ENCODE measurements at places on chromosomes 12 and 14.

DNA sequence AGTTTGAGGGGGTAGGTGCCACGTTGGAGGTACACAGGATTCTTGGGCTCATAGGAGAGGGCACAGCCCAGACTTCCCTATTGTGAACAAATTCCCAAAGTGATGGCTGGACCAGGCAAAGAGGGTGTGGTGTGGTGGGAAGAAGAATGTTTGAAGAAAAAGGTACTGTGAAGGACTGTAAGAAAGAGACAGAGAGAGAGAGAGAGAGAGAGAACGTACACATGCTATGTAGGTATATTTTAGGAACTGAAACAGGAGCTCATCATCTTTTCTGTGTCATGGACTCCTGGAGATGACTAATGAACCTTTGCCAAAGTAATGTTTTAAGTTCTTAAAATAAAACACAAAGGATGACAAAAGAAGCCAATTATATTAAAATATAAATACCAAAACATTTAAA is 24.5 kb downstream of the SLC17A8 start:
- DNase-seq: no peak

DNA sequence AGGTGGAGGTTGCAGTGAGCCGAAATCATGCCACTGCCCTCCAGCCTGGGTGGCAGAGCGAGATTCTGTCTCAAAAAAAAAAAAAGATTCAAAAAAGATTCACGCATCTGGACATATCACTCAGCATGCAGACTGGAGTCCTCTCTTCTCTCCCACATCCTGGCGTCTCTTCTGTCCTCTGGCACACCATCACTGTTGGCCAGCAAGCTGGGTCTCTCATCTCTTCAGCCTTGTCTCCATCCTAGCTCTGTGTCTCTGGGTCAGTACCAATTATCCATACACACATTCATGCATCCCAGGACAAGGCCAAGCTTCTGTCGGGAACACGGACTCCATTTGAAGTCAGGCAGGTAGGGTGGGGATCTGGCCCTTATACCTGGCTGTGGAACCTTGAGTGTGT is 105.5 kb upstream of the MAP1LC3B2 start:
- no peak for DNase-seq

GRCh38 chr12:96809522-96809921 is 97.5 kb upstream of the NEDD1 start:
- DNase-seq: no peak

DNA sequence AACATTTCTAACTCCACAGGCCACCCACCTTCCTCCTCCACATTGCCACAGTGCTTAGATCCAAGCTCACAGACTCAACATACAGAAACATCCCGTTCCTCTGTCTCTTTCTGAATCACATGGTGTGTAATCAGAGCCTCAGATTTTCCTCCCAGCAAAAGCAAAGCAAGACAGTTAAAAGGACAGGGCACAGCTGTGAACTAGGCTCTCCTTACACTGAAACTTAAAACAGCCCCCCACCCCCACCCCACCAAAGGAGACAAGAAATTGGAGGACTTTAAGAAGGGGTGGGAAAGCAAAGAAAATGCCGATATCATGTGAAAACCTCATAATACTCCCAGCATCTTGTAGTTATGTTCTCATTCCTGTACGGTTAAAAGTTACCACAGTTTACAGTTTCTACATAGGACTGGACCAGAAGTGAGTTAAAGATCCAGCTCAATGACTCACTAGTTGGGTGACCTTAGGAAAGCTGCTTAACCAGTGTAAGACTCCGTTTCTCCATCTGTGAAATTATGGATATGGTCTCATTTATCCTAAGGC is 4.8 kb downstream of the YBX3 start:
- DNase-seq: no peak

- DNase-seq: no peak
Measured at GRCh38 chr12:501722-502447, 42.1 kb downstream of the B4GALNT3 start.

- DNase-seq: no peak
Measured at GRCh38 chr14:83425138-83425537, 1891.5 kb upstream of the SEL1L start.

GRCh38 chr12:75890141-75890540 is 141.4 kb downstream of the PHLDA1 start:
- DNase-seq: no peak

DNA sequence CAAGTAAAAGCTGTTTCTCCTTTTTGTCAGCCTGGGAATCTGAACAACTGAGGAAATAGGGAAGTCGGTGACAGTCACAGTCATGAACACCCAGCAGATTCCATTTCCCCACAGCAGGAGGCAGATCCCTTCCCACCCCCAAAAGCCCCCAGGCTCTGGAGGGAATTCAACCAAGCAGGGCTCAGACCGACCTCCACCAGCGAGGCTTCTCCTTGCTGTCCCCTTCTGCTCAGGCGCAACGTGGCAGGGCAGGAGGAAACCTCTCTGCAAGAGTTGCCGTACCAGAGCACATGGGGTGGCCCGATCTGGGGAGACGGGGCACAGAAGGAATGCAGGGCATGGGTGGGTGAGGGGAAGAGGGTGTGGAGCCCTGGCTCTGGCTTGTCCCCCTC is 319 bp downstream of the GALNT6 start:
- no peak for DNase-seq

GRCh38 chr12:26867080-26867479 is 34.1 kb upstream of the ITPR2 start:
- no peak for DNase-seq

DNA sequence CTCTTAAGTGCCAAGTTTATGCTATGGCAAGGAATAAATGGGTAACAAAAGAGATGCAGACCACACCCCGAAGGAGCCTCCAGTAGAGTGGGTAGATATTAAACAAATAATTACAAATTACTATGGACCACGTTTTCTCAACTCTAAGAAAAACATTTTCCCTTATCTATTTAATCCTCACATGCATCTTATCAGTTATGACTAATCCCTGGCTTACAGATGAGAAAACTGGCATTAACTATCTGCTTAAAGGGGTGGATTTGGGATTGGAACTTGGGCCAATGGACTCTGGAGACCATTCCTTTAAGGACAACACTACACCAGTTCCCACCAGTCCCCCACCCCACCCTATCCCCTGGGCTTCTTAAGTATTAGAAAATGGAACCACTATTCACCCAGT is 26.3 kb downstream of the PPM1H start:
- no peak for DNase-seq

GRCh38 chr14:31090883-31091764 is 64.9 kb upstream of the STRN3 start:
- no peak for DNase-seq

DNA sequence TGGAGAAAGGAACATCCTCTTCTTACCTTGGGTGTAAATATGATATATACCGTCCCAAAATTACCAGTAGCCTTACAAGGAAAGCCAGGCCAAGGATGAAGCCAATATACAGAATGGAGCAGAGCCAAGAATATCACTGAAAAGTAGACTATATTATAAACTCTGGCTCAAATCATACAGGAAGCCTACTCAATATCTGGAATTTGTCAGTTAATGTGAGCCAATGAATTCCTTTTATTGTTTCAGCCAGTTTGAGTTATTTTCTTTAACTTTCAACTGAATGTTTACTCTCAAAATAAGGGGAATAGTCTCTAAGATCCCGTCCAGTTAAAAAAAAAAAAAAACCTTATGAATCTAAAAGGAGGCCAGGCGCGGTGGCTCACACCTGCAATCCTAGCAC is 9.8 kb upstream of the DENND5B start:
- DNase-seq: no peak

- DNase-seq: no peak
Measured at GRCh38 chr14:76022991-76023390, 37.4 kb downstream of the IFT43 start.

DNA sequence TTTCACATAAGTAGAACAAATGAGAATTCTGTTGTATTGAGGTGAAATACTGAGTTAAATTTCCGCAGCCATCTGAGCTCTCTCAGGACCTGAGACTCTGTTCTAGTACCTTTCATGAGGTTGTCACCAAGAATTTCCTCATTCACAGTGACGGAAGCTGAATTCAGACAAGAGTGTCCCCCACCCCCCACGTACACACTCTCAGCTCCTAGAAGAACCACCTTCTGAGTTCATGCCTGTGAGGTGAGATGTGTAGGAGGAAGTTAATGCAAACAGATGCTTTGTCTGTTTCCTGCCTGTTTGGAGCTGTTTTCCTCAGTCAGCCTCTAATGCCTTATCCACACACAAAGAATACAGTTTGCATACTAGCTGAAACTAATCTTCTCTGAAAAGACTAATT is 18.2 kb downstream of the BICDL1 start:
- DNase-seq: peak; percentile 62

- no peak for DNase-seq
Measured at GRCh38 chr12:129776977-129777667, 126.7 kb downstream of the TMEM132D start.

GRCh38 chr14:101980700-101981099 is 16.3 kb downstream of the DYNC1H1 start:
- no peak for DNase-seq

GRCh38 chr14:20327005-20327869 is 5.8 kb downstream of the CCNB1IP1 start:
- no peak for DNase-seq

GRCh38 chr12:111597831-111598636 is 1.1 kb downstream of the ATXN2 start:
- peak; percentile 69 for DNase-seq

DNA sequence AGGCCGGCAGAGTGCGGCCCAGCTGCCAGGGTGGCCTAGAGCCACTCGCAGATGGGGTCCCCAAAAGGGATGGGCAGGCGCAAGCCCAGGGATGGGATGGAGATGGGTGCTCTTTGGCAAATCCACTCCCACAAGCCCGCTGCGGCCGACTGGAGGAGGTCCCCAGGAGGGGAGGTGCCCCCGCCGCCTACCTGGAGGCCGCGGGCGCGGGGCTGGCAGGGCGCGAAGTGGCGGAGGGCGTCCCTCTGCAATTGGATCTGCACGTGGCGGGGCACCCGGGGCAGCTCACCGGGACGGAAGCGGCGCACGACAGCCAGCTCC is 730 bp downstream of the PPP1R3E start:
- DNase-seq: no peak

GRCh38 chr12:131862994-131863710 is 31.3 kb upstream of the ULK1 start:
- no peak for DNase-seq

- DNase-seq: no peak
Measured at GRCh38 chr14:69614592-69614991, 3.2 kb downstream of the SUSD6 start.

DNA sequence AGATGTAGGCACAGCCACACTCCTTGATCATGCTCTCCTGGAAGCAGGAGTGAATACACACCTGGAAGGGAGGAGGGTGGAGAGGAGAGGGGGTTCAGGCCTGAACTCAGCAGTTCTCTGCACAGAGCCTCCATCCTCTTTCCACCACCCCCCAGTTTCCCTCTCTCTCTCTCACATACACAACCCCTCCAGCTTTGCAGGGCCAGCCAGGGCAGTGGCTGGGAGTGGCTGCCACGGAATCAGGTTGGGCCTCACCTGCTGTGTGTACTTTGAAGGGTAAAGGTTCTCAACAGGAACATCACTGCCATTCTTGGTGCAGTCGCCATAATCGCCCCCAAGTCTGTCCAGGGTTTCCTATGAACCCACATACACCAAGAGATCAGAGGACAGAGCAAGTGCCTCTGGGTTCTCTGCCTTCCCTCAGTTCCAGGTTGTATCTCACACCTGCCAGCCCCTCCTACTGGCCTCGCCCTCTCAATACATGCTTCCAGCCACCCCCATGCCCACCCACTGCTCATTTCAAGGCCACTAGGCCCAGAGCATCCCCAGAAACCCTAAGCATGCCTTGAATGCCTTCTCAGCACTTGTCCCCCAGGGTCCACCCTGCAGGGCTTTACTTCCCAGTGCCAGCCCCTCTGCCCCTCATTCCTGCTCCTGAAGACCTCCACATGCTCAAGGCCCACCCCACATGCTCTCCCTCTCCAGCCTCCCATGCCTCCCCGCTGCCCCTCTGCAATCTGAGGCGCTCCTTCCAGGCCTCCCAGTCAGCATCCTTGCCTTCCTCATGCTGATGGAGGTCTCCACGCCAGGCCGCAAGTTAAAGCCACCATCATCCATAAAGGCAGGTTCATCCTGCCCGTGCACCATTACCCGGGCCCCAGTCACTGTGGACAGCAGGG is 12.9 kb upstream of the TNFRSF1A start:
- DNase-seq: no peak

DNA sequence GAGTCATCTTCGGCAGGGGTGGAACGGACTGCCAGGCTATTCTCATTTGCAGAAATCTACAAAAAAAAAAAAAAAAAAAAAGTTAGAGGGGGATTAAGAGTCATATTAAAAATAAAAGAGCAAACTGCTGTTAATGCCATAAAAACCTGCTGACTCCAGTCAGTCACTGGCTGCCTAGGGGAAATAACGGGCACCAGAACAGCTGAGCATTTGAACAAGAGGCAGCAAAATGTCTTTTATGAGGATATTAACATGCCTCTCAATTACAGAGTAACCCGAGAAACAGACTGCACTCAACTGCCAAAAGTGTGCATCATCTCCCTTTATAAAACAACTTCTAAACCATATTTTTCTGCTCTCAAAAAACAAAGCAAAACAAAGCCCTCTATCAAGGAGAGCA is 28.7 kb upstream of the CERS5 start:
- DNase-seq: no peak

GRCh38 chr12:32448586-32448985 is 49.2 kb downstream of the FGD4 start:
- DNase-seq: no peak

GRCh38 chr14:23035303-23036144 is 824 bp upstream of the PSMB5 start:
- DNase-seq: no peak

DNA sequence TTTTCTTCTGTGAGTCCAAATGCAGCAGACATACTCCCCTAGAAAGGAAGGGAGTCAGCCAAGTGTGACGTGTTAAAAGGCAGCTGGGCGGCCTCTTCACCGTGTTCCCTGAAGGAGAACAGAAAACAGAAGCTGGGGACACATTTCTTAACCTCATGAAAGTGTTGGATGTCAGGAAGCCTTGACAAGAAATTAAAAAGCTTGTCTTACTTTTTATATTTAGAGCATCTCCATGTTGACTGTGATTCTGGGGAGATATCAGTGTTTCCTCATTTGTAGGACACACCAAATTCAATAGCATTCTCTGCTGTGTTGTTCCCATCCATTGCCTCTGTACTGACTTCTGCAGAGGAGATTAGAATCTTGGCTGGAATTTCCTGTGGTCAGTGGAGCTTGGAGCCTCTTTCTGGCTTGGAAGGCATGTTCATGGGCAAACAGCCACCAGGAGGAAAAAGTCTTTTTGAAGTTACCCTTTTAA is 93.7 kb downstream of the RMST start:
- no peak for DNase-seq

Measured in stimulated activated effector memory CD8-positive, alpha-beta T cell treated with anti-CD3 and anti-CD28 coated beads, Interleukin-12 subunit alpha, Interleukin-12 subunit beta, amount 100 ng/mL, for 72 hours (primary cell).